Substantia nigra (tissue), 51 donors: ENCODE measurements at places on chromosomes 2 and 18.

DNA sequence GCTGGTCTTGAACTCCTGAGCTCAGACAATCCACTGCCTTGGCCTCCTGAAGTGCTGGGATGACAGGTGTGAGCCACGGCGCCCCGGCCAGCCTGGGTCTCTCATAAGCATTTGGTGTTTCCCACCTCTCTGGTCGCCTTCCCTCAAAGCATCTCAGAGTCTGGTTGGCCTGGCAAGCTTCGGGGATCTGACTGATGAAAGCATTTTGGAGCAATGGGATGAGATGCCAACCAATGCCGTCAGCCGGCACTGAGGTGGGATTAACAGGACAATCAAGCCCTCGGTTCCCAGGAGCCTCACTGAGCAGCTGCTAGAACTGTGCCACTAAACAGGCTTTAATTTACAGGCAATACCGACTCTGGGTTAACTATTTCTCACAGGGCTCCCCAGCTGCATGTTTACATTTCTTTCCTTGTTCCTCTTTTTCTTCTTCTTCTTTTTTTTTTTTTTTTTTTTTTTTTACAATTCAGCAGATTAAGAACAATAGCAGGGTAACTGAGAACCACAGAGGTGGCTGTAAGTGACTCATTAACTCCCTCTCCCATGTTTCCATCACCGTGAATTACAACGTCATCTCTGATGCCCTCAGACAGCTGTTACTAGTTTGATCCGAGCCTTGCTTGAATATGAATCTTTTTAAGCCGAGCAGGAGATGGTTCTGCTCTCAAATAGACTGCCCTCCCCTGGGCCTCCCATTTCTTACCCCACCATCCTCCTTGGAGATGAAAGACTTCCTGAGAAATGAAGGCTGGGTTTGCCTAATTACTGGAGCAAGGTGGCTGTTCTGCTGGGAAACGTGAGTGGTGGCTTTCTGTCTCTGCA, 37.9 kb downstream of the ODC1 start:
- DNase-seq = no peak

GRCh38 chr2:130327703-130328527, 14.8 kb upstream of the IMP4 start:
- no peak for DNase-seq

DNA sequence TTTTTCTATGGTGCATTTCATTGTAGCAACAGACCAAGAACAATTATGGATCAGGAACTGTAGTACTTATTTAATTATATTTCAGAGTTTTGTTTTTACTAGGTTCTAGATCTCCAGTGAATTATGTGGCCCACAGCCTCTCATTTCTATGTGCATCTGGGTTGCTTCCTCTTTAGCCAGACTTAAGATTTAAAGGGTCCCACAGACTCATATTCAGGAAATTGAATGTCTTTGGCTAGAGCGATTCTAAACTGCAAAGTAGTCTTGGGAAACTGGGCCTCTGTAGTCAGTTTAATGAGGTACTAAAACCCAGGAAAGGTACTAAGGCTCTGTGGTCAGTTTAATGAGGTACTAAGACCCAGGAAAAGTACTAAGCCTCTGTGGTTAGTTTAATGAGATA, 94.4 kb downstream of the LYPD6B start:
- DNase-seq = no peak

- DNase-seq = no peak
These were observed 35.9 kb upstream of the NARS1 start for GRCh38 chr18:57657542-57657941.

DNA sequence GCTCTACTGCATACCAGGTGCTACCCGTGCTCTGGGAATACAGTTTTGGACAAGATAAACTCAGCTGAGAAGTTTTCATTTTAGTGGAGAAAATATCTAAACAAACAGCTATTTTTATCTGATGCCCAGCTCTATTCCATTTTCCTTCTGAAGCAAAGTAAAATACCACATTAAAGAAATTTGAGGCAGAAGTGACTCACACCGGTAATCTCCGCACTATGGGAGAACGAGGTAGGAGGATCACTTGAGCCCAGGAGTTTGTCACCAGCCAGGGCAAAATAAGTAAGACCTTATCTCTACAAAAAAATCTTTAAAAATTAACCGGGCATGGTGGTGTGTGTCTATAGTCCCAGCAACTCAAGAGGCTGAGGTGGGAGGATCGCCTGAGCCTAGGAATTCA, 416.2 kb upstream of the LYPD1 start:
- DNase-seq = no peak

DNA sequence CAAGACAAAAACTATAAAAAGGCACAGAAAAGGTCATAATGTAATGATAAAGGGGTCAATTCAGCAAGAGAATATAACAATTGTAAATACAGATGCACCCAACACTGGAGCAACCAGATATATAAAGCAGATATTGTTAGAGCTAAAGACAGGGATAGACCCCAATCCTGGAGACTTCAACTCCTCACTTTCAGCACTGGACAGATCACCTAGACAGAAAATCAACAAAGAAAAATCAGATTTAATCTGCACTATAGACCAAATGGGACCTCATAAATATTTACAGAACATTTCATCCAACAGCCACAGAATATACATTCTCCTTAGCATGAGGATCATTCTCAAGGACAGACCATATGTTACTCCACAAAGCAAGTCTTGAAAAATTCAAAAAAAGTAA, 114.2 kb downstream of the ROCK1 start:
- no peak for DNase-seq

DNA sequence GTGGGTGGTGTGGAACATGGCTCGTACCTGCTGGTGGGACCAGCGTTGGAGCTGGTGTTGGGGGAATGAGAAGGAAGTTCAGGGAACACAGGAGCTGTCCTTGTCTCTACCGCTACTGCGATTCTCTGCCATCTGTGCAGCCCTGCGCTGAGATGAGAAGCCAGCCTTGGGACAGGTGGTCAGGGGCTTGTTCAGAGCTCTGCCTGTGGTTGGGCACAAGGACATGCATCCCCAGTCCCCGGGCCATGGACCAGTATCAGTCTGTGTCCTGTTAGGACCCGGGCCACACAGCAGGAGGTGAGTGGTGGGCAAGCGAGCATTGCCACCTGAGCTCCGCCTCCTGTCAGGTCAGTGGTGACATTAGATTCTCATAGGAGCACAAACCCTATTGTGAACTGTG, 164.4 kb downstream of the TSN start:
- DNase-seq = no peak

DNA sequence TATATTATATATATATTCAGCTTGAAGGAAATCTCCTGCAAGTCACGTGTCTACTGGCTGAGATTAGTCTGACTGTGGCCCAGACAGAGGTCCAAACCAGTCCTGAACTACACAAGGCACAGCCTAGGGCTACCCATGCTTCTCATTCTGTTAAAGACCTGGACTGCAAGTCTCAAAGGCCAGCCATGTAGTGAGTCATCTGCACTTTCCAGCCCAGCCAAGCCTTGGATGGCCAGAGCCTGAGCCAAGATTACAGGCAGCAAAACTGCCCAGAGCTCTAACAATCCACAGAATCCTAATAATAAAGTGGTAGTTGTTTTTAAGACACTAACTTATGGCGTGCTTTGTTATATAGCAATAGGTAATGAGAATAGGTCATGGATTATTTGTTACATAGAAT, 259.6 kb downstream of the SS18 start:
- DNase-seq = peak; percentile 1

- DNase-seq = peak; percentile 20
These were observed 67.7 kb upstream of the L3MBTL4 start for GRCh38 chr18:6482198-6482977.

DNA sequence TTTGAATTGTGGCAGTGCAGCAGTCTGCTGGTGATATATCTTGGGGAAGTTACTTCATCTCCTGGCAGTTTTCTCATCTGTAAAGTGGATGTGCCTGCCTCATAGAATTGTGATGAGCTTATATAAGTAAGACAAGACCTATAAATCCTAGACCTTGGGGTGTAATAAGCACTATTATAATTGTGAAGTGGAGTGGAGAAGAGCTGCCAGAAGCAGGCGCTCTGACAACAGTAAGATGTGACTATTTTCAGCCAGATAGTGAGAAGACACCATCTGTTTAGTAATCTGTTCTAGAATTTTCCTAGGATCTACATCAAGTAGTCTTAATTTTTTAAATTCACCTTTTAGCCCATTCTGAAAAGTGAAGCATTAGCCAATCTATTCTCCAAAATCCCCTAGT, 85.6 kb upstream of the TSPYL6 start:
- no peak for DNase-seq

DNA sequence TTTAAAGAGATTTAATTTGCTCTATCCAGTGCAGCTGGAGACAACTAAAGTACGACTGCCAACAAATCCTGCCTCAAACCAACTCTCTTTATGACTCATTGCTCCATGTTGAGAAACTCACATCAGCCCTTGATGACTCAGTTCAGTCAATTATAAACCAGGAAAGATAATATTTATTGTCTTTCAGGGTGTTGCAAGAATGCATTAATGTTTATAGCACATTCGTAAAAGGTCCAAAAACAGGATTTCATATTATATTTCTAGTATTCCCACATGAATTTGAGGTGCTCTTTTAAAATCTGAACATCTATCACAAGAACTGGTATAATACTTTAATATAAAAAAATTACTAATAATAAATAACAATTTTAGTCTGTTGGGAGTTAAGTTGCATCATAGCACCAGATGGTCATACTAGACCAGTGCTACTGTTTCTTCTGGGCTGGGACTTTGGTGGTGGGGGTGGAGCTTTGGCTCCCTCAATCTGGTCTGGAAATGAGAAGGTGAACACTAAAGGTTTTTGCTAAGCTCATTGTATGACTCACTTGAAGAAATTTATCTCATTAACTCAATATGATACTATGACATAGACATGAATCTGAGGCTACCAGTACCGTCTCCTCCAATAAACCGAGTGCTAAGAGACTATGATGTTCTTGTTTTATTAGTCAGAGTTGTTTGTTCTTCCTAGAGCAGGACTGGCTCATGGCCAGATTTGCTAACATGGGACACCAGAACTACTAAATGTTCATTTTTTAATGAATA, 26.6 kb upstream of the MAP3K20 start:
- no peak for DNase-seq
